Epithelial cell of proximal tubule (primary cell): ENCODE measurements at places on chromosomes 12 and 14. TPM values are rescaled to one million over a fixed set of nuclear protein-coding genes. Genes with fewer than 3 reads are reported as not detected.
A peak's percentile ranks its signal among the peaks of the same experiment; 100 is the strongest.

DNA sequence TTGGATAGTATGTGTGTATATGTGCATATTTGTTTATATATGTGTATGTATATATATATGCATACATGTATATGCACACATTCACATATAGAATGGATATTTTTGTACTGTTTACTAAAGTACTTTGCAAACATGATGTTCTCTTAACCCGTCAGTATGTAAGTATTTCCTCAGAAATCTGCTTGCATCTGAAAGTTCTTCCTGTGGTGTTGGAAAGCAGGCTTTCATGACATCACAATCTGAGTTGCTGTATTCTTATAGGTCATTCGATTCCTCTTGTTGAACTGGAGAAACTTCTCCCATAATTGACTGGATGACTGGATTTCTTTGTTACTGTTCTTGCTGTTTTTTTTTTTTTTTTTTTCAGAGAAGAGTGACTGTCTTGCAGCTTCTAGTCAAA lies 29.1 kb downstream of the GABARAPL1 start:
- no peak for DNase-seq

DNA sequence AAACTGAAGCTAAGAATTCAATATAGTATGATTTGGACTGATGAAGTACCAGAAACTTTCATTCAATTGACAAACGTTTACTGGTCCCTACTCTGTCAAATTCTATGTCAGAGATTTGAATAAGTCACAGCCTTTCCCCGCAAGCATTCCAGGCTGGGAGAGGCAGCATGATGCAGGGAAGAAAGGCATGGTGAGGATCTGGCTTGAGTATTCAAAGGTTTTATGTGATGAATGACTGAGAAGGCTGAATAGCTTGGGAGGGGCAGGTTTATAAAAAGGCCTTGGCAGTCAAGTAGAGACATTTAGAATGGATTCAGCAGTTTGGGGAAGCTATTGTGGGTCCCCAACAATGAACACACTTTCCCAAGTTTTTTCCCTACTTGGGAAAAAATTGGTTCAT lies 431.8 kb downstream of the DPF3 start:
- DNase-seq: no peak

DNA sequence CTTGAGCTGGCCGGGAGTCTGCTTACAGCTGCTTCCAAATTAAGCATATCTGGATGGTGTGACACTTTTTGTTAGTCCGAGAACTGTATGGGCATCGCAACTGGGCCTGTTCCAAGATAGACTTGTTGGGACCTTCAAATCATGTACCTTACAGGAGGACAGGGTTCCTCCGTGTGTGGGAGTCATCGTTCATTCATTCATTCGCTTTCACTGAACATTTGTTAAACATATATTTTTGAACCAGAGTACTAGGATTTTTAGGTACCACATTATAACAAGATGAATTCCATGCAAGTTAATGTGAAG lies 387 bp upstream of the IPO8 start:
- no peak for DNase-seq

DNA sequence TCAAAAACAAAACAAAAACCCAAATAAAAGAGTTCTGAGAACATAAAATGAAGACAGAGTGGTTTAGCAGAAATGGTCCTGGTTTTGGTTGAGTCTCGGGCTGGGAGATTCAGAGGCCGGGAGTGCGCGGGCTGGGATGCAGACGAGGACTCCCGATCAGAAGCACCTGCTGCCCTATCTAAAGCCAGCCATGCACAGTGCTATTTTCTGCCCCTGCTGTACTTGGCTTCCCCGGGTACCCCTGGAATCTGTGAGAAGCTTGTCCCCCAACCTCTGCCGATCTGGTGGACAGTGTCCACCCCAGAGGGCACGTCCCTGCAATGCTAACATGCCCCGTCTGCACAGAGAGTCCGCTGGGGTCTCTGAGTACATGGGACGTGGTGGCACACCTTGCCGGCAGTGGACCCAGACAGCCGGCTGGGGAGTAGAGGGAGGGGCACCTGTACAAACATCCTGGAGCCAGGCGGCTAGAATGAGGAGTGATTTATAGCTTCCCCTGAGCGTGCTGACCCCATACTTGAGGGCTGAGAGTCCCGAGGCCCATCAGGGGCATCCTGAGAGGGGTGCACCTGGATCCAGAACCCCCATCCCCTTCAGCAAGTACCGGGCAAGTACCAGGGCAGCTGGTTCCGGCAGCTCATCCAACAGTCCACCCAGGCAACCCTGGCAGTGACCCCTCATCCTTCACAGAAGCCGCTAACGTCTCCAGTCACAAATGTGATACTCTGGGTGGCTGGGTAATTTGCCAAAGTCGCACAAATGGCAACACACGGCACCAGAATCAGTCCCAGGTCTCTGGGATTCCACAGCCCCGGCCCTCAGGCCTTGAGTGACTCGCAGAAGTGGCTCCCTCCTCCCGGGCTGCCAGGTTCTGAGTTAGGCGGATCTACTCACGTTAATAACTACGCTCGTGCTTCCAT lies 37.1 kb downstream of the CHGA start:
- DNase-seq: no peak

DNA sequence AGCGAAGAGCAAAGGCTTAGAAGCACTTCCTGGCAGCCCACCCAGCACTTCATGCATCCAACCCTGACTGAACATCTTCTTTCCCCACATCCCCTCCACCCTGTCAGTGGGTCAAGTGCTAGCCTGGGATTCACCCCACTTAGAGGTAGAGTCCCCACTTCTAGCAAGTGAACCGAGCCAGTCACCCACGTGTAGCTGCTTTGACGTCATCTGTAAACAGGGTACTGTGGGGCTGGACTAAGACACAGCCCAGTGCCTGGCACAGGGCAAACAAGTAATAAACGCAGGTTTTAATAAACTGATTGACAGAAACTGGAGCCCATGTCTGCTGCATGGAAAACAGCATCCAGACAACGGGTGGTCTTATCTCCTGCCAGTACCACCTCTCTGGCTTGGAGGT lies 61.7 kb downstream of the ITPK1 start:
- DNase-seq: no peak

DNA sequence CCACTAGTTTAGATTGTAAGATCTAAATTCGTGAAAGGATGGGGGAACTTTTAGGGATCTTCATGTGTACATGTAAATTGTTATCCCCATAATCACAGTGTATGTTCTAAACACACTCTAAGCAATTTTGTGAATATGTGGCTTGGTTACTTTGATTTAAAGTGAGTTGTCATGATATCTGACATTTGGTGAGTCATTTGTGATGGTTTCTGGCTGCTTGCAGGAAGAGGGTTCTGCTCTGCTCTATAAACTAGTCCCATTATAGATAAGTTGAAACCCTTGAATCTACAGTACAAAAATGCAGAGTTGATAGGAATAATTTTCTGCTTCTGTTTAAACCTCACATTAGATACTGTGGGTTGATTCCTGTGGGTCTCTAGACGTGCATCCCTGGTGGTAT lies 14.8 kb downstream of the GUCY2C start:
- no peak for DNase-seq

DNA sequence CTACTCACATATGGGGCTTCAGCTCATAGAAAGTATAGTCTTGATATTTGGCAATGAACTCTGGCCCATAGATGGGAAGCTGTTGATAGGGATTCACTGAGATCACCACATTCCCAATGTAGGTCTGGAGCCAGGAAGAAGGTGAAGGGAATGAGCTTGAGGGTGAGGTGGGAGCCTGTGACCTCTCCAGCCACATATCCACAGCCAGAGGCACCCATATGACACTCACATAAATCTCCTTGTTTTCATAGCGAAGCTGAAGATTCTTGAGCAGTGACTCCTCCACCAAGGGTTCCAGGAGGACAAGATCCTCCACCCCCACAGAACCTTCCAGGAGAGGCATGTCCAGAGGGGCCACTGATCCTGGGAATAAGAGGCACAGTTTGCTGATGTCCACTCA lies 1.9 kb downstream of the MYO1A start:
- DNase-seq: no peak

DNA sequence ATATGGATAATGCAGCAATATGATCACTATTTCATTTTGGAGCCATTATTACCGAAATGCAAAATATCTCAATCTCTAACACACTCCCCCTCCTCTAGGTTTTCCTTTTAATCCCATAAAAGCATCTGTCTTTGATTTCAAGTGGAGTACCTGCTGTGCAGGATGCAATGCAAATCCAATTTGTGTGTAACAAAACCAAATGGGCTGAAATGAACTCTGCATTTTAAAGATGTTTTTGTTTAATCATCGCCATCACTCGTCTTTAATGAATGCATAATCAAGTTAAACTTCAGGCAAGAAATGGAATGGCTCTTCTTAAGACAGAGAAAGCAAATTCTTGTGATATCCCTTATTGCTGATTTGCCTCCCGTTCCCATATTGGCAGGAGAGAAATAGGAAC lies 114.3 kb downstream of the SLC15A5 start:
- no peak for DNase-seq

- peak; percentile 94 for DNase-seq
These were observed 49.7 kb upstream of the ARHGAP5 start for GRCh38 chr14:32027255-32027939.

DNA sequence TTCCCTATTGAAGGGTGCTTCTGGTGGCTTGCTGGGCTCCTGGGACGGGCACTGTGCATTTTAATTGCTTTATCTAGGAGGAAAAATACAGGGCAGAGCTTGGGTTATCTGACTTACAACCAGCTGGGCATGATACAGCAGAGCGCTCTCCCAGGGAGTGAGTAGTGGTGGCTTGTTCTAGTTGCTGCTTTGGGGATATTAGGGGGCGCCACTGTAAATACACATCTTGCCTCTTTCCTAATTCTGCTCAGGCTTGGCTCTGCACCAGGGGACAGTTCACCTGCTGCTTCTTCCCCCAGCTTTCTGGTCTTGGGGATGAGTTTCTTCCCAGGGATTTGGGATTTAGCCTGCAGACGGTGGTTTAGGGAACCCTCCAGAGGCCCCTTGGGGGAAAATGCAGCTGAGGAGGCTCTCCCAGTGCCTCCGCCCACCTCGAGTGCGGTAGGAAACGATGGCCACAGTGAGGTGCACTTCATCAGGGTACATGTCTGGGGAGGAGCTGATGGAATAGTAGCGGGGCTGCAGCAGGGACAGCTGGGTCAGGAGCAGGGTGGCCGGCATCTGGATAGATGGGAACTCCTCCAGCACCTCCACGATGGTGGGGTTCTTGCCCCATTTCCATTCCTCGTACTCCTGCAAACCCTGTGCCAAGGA lies 36.9 kb upstream of the FBXO21 start:
- no peak for DNase-seq

DNA sequence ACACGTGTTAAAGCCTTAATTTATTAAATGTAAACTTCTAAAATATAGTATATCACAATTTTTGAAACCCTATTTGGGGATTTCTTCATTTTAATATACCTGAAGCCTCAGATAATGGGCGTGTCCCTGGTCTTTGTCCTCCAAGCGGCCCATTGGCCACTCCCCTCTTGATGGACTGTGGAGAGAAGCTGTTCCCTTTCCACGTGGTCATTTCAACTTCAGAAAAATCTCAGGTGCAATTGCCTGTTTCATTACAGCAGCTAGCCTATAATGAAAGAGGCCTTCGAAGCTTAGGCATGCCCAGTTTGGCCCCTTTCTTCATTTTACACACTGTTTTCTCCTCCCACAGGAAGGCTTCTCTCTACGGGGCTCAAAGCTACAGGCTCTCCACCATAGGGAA lies 131.4 kb upstream of the ARHGAP5 start:
- DNase-seq: no peak

The STXBP6 gene
- 0.07 and 0.63 TPM in 2 replicates for total RNA-seq

The AGAP2 gene
- under 0.01 TPM in 1 of 2 replicates, not detected in the other for total RNA-seq

The AQP6 gene
- total RNA-seq: not detected in 2 replicates
